Chondrocyte (in vitro differentiated cells): ENCODE measurements at places on chromosomes 7 and 10.

GRCh38 chr7:107816011-107816566 is 13.1 kb upstream of the SLC26A3 start:
- DNase-seq = no peak
- no peak overlapping the region for H3K4me3 ChIP-seq
- peak overlapping the region; percentile 33 for H3K27ac ChIP-seq
- H3K4me1 ChIP-seq = peaks cover 12% of the 10 kb centered on the region
- H3K27me3 ChIP-seq = peaks cover 16% of the 10 kb centered on the region
- peaks cover 1% of the 10 kb centered on the region for H3K36me3 ChIP-seq

DNA sequence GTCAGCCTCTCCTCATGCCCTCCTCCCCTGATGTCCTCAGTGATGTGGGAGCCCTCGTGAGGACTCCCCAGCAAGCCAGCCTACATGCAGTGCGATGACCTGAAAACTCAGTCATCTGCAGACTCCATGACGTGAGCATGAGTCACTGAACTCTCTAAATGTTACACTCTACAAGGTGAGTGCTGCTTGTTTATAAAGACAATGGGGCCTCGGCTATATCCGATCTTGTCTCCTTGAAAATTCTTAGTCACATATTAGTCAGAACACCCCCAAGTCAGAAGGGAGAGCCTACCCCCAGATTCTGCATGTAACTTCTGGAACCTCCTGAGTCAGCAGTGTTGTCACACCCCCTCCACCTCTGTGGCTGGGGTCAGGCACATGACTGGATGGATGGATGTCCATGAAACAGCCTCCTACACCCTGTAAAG is 673.8 kb downstream of the INHBA start:
- peaks cover 2% of the 10 kb centered on the region for H3K36me3 ChIP-seq
- peaks cover 44% of the 10 kb centered on the region for H3K4me1 ChIP-seq
- no peak overlapping the region for H3K4me3 ChIP-seq

- no peaks in the 10 kb centered on the region for H3K36me3 ChIP-seq
- DNase-seq = no peak
- no peaks in the 10 kb centered on the region for H3K27me3 ChIP-seq
- no peak overlapping the region for H3K27ac ChIP-seq
These were observed 18.5 kb downstream of the MYH16 start for GRCh38 chr7:99290980-99291607.

- peaks cover 28% of the 10 kb centered on the region for H3K27me3 ChIP-seq
- no peak overlapping the region for H3K4me3 ChIP-seq
- H3K27ac ChIP-seq = no peak overlapping the region
- H3K4me1 ChIP-seq = no peaks in the 10 kb centered on the region
These were observed 15.7 kb upstream of the SMIM30 start for GRCh38 chr7:113134025-113134424.

DNA sequence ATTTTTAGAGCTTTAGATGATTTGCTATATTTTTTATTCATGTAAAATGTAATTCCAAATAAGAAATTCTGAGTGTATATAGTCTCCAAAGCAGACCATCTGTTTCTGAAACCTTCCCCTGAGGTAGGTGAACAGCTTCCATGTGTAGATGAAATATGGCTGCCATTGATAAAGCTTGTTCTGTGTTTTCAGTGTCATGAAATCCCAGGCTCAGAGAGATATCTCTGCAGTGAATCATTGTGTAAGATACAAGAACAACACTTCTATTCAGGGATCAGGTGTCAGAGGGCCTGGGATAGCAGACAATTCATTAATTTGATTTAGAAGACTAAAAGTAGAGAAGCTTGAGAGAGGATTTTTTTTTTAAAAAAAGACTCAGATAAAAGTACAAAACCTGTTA is 29.1 kb downstream of the ACTA2 start:
- DNase-seq = no peak
- no peaks in the 10 kb centered on the region for H3K36me3 ChIP-seq
- peaks cover 26% of the 10 kb centered on the region for H3K4me1 ChIP-seq
- H3K27me3 ChIP-seq = no peaks in the 10 kb centered on the region
- no peak overlapping the region for H3K27ac ChIP-seq

GRCh38 chr10:23157691-23158369 is 34.3 kb upstream of the PTF1A start:
- H3K36me3 ChIP-seq = no peaks in the 10 kb centered on the region
- no peak for DNase-seq
- H3K27ac ChIP-seq = no peak overlapping the region
- peaks cover 7% of the 10 kb centered on the region for H3K4me1 ChIP-seq
- H3K27me3 ChIP-seq = peaks cover 41% of the 10 kb centered on the region
- H3K4me3 ChIP-seq = no peak overlapping the region

GRCh38 chr10:47282657-47283018 is 17.4 kb upstream of the GDF10 start:
- no peak overlapping the region for H3K4me3 ChIP-seq
- H3K4me1 ChIP-seq = no peaks in the 10 kb centered on the region
- no peak for DNase-seq
- no peak overlapping the region for H3K27ac ChIP-seq
- no peaks in the 10 kb centered on the region for H3K36me3 ChIP-seq

- no peaks in the 10 kb centered on the region for H3K4me1 ChIP-seq
- DNase-seq = no peak
- no peaks in the 10 kb centered on the region for H3K36me3 ChIP-seq
These were observed 568.2 kb downstream of the LRMDA start for GRCh38 chr10:75999515-76000209.

GRCh38 chr7:47520406-47520805 is 61.5 kb downstream of the TNS3 start:
- peak overlapping the region; percentile 94 for H3K27ac ChIP-seq
- no peaks in the 10 kb centered on the region for H3K27me3 ChIP-seq
- peak overlapping the region; percentile 4 for H3K4me3 ChIP-seq

DNA sequence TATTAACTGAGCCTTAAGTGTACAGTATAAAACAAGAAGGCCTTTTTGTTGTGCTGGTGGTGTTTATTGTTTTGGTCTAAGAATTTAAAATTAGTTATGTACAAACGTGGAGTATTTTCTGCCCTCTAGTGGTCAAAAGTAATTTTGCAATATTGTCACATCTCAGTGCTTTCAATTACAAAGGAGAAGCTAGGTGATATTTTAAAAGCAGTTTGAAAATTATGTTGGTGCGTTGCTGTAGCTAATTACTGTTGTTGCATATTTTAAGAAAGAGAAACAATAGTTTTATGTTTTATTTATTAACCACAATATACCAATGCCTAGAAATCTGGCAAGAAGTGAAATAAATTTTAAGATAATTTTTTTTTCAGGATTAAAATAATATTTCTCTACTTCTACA is 11.4 kb downstream of the NPVF start:
- no peaks in the 10 kb centered on the region for H3K36me3 ChIP-seq
- no peaks in the 10 kb centered on the region for H3K4me1 ChIP-seq
- no peak overlapping the region for H3K27ac ChIP-seq

- H3K27ac ChIP-seq = peak overlapping the region; percentile 99
- peak overlapping the region; percentile 98 for H3K4me3 ChIP-seq
- no peaks in the 10 kb centered on the region for H3K36me3 ChIP-seq
These were observed 3.2 kb upstream of the CREB5 start for GRCh38 chr7:28408960-28409715.

DNA sequence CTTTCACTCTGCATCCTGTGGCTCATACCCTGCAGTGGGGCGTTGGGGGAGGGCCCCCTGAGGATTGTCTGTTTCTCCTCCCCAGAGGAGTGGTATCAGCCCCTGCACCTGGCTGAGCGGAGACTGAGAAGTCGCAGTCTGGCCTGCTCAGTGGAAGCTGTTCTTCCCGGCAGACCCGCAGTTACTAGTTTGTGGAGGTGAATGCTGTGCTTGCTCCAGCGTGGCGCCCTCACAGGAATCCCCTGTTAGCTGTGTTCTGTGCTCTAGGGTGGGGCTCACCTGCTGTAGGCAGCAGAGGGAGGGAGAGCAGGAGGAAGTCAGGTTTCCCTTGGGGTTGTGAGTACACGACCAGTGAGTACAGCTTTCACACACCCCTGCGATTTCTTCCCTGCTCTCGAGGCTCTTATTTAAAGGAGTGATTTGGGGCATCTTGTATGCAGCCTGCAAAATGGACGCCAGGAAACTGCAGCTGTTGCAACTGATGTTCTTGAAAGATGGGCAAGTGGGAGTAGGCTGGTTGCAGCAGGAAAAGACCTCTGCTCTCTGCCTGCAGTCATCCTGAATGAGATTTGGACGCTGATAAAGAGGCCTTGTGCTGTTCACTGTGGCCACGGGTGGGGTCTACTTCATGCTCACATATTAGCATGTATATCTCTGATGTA is 66.4 kb downstream of the HK1 start:
- no peak for DNase-seq
- no peak overlapping the region for H3K27ac ChIP-seq
- H3K27me3 ChIP-seq = no peaks in the 10 kb centered on the region
- peaks cover 14% of the 10 kb centered on the region for H3K36me3 ChIP-seq

- no peak overlapping the region for H3K4me3 ChIP-seq
- peaks cover 6% of the 10 kb centered on the region for H3K27me3 ChIP-seq
- H3K36me3 ChIP-seq = no peaks in the 10 kb centered on the region
These were observed 30.0 kb downstream of the TACC2 start for GRCh38 chr10:122018951-122019413.

DNA sequence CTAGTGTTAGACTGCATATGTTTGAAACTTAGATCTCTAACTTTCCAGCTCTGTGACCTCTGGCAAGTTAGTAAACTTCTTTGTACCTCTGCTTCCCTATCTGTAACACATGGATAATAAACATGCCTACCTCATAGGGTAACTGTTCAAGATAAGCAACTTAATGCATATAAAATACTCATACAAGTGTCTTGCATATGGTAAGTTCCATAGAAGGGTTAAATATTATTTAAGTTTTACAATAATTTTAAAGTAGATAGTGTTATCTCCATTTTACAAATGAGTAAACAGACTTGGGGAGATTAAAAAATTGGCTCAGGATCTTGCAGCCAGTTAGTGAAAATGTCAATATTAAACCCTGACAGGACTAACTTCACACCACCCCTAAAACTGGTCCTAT is 30.1 kb upstream of the CD36 start:
- H3K27ac ChIP-seq = no peak overlapping the region
- no peak overlapping the region for H3K4me3 ChIP-seq
- H3K27me3 ChIP-seq = no peaks in the 10 kb centered on the region
- no peak for DNase-seq
- H3K4me1 ChIP-seq = peaks cover 26% of the 10 kb centered on the region
